HepG2 (cell line): ENCODE measurements at places on chromosomes 2 and 18. TPM values are rescaled to one million over a fixed set of nuclear protein-coding genes. Genes with fewer than 3 reads are reported as not detected.

DNA sequence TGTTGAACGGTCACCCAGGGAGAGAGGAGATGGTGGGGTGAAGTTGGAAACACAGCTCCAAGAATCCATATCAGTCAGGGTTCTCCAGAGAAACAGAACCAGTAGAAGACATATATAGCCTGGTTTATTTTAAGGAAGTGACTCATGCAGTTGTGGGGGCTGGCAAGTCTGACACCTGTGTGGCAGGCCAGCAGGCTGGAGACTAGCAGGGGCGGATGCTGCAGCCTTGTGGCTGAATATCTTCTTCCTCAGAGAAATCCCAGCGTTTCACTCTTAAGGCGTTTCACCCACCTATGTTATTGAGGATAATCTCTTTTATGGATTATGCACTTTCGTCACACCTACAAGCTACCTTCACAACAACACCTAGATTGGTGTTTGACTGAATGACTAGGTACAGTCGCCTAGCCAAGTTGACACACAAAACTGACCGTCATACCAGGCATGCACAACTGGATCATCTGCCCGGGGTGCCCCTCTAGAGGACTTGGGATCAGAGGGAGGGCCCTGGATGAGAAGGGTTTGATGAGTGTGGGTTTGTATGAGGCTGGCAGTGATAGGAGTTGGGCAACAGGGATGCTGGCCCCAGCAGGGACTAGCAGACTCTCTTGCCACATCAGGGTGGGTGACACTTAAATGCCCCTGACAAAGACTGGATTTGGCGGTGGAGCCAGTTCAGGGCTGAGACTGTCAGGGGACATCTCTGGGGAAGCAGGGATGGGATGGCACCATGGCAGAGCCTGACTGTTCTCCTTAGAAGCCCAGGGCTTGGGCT, 23.4 kb downstream of the MROH2A start:
- no peak for DNase-seq

- no peak for DNase-seq
Measured at GRCh38 chr18:949724-950631, 45.3 kb downstream of the ADCYAP1 start.

DNA sequence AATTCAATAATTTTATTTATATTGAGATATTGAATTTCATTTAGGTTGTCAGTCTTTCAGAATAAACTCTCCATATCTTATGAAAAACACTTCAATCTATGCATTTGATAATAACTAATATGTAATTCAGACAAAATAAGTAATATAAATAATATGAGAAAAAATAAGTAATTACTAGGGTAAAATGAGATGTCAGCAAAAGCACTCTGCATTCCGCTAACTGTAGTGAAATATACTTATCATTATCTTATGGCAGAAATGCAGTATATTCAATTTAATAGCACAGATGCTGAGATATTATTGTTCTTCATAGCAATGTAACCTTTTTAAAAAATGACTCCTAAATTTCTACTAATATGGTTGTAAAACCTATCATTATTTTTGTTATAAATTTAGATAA, 606.2 kb upstream of the VRK2 start:
- no peak for DNase-seq

GRCh38 chr2:35522450-35522849, 833.1 kb upstream of the CRIM1 start:
- no peak for DNase-seq

Gene DLX1
- 0.18 TPM in 1 of 2 replicates, not detected in the other for total RNA-seq

Gene NOSTRIN
- total RNA-seq, result 0.22 TPM in 1 of 2 replicates, not detected in the other

Gene EPB41L3
- not detected in 2 replicates for total RNA-seq

Gene AKAIN1
- not detected in 2 replicates for total RNA-seq

Gene CCDC150
- total RNA-seq, result 9.1 and 32.6 TPM in 2 replicates
